Activated naive CD4-positive, alpha-beta T cell treated with anti-CD3 and anti-CD28 coated beads, Interleukin-2, amount 50 U/mL, for 72 hours (primary cell): ENCODE measurements at places on chromosomes 1 and 21. TPM values are rescaled to one million over a fixed set of nuclear protein-coding genes. Genes with fewer than 3 reads are reported as not detected.

FCRLB gene
- not detected for total RNA-seq

TOR1AIP2 gene
- 46.7 TPM for total RNA-seq

CHD1L gene
- total RNA-seq, result 69.0 TPM

LYPD8 gene
- total RNA-seq, result not detected

- DNase-seq, result no peak
Observed at GRCh38 chr1:153557877-153558276, 7.8 kb downstream of the S100A2 start.

DNA sequence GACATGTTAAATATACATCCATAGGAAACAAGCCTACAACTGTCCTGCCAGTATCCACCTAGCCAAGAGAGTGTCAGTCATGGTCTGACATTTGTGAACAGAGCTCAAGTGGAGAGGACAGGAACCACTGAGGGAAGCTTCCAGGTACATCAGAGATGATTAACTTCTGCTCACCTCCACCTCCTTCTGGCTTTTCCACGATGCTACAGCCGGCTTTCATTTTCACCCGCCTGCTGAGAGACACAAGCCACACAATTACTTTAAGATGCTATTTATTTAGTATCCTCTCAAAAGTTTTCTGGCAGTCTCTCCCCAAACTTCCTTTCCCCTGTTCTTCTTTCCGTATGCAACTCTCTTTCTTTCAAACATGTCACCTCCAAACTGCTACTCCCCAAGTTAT lies 2.1 kb downstream of the ETV3 start:
- DNase-seq, result no peak

DNA sequence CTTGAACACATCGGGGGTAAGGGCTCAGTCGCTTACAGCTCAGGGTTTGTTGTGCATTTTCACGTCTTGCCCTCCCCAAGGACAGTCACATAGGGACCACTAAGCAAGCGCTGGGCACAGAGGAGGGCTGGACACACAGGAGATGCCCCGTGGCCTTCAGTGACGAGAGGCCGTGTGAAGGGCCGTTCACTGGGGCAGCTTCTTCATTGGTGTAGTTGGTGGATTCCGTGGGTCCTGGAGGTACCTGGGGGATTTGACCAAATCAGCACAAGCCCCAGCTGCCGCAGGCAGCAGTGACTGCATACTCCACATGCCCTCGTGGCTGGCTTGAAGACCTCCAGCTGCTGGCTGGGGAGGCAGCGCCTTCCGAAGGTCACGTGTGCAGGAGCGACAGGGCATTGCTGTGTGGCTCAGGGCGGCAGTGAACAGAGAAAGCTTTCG lies 100.8 kb upstream of the C1orf174 start:
- DNase-seq, result no peak

DNA sequence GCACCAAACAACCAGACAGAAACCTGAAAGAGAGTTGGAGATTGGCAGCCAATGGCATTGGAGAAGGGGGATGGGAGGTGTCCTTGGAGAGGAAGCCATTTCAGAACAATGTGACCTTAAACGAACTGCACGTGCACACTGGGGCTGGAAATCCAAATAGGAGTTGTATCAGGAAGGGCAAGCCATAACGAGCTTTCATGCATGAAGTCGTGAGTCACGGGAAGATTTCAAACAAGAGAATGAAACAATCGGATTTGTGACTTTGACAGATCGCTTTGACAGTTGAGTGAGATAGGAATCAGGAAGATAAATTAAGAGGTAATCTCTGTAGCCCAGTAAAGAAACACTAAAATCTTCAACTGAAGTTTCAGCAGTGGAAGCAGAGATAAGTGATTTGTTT lies 445.8 kb upstream of the ZP4 start:
- no peak for DNase-seq

- DNase-seq, result no peak
Observed at GRCh38 chr1:15810073-15810472, 2.6 kb upstream of the UQCRHL start.

- no peak for DNase-seq
Observed at GRCh38 chr1:22420455-22421053, 31.1 kb upstream of the ZBTB40 start.

- no peak for DNase-seq
Observed at GRCh38 chr1:98797506-98797905, 136.0 kb downstream of the SNX7 start.
